NCI-H82 (cell line): ENCODE measurements at places on chromosomes 16 and 17.

- DNase-seq: peak; percentile 78
Observed at GRCh38 chr17:51120357-51120738, 320 bp downstream of the SPAG9 start.

GRCh38 chr17:80584176-80584905, 39.7 kb downstream of the RPTOR start:
- DNase-seq: no peak

GRCh38 chr17:72922219-72922618, 170.3 kb downstream of the SLC39A11 start:
- no peak for DNase-seq

DNA sequence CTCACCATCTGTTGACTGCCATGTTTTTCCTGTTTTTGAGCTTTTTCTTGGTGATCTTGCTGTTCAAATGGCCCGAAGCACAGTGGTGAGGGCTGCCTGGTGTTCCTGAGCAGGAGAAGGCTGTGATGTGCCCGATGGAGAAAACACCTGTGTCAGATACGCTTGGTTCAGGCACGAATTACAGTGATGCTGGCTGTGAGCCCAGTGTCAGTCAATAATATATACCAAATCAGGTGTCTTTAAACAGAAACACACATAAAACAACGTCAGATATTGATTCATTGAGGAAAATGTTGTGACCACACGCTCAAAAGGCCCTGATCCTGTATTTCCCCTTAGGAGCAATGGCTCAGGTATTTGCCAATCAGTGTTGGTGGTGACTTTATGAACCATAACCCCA, 111.7 kb downstream of the SDR42E1 start:
- no peak for DNase-seq

- DNase-seq: no peak
Observed at GRCh38 chr17:19418251-19418992, 7.4 kb downstream of the RNF112 start.

- no peak for DNase-seq
Observed at GRCh38 chr17:12445331-12445730, 220.4 kb upstream of the MYOCD start.

- DNase-seq: no peak
Observed at GRCh38 chr16:72049110-72049509, 5.2 kb upstream of the HP start.

DNA sequence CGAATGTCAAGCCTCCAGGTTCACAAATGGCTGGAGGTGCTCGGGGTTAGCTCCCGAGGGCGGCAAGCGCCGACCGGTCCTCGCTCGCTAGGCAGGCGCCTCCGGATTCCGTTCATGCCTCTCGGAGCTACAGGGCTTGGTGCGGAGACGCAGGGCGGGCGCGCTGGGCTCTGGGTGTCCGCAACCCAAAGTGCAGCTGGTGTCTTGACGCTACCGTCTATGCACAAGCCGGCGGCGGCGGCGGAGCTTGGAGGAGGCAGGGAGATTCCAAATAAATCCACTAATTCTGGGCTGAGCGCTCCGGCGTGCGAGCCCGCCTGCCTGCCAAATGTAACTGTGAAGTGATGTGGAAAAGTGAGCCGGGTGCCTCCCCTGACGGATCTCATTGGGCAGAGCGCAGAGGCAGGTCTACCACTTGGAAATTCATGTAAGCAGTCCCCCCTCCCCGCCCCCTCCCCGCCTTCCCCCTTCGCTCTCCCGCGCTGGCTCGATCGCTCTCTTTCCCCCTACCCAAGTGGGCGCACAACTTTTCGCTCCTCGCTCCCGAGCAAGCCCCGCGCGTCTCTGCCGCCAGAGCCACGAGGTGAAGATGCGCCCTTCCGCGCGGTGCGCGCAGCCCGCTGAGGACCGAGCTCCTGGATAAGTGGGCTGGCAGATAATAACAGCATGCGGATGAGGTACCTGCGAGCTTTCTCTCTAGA, at the start of gene CDH8:
TSS of gene CDH8 (minus strand) at position 338 of the 701 bp plus-strand sequence. CDS start 15,035 bp downstream, outside the sequence.
- DNase-seq: peak; percentile 53

DNA sequence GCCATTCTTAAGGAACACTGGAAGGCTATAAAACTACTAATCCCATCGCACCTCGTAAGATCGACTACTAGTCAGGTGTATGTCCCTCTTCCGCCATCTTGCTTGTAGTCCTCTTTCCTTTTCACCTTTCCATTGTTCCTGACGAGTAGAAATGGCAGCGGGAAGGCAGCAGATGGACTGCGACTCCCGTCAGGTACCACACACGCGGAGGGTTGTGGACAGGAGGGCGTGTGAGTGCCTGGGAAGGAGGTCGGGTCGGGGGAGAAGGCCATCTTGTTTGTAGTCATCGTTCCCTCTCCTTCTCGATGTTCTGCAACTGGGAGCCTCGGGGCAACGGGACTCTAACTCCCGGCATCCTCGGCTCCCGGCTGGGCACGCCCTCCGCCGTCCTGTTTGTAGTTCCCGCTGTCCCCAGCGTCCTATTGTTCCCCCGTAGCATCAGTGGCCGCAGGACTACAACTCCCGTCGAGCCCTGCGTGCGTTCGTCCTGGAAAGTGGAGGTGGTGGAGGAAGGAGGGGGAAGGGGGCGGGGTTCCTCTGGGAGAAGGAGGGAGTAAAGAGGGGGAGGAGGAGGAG, 324 bp upstream of the FBXL19 start:
- DNase-seq: peak; percentile 100

DNA sequence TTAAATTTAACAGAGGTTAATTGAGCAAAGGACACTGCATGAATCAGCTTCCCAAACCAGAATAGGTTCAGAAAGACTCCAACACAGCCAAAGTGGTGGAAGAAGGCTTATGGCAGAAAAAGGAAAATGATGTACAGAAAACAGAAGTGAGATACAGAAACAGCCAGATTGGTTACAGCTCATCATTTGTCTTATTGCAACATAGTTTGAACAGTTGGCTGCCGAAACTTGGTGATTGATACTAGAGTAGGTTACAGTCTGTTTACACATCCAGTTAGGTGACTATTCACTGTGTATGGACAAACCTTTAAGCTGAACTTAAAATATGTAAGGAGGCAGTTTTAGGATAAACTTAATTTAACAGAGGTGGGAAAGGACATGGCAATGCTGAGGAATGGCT, 18.3 kb downstream of the TMEM100 start:
- DNase-seq: no peak

- DNase-seq: no peak
Observed at GRCh38 chr17:5536866-5537650, 47.3 kb downstream of the NLRP1 start.

DNA sequence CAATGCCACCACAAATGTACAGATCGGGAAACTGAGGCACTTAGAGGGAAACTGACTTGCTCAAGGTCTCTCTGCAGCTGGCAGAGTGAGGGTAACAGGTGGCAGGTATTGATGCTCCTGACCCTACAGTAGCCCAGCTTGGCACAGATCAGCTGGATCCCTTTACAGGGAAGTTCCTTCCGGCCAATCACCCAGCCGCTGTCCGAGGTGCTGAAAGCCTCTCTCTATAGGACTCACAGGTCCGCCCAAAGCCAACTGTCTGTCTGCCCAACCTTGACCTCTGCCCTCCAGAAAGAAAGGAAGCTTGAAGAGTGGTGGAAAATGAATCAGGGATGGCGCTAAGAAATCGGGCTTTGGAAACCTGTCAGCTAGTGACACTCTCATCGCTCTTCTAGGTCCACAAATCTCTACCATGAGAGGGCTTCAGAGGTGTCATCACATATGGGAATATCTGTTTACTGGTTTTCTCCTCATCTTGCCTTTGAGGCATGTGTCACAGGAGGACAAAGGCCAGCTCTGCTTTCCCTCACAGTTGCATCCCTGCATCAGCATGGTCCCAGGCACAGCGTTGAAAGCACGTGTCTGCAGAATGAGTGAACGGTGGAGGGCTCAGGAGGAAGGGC, 246.2 kb downstream of the KATNIP start:
- peak; percentile 11 for DNase-seq

GRCh38 chr16:7946142-7946541, 613.5 kb downstream of the RBFOX1 start:
- no peak for DNase-seq

GRCh38 chr17:15456972-15457722, 10.3 kb downstream of the CDRT4 start:
- DNase-seq: no peak

DNA sequence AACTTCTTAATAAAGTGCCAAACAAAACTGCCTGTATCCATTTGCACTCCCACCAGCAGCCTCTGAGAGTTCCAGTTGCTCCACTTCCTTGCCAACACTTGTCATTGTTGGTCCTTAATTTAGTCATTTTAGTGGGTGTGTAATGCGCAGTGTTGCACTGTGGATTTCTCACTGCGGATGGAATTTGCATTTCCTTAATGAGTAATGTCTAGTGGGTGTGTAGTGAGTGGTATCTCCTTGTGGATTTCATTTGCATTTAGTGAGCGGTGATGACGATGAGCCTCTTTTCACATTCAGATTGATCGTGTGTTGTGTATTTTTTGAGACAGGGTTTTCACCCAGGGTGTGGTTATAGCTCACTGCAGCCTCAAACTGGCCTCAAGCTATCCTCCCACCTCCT, 4.1 kb upstream of the MSLN start:
- no peak for DNase-seq

GRCh38 chr17:31558748-31559583, 167.5 kb downstream of the RAB11FIP4 start:
- DNase-seq: peak; percentile 85

GRCh38 chr16:54677308-54677950, 253.2 kb upstream of the IRX5 start:
- no peak for DNase-seq

DNA sequence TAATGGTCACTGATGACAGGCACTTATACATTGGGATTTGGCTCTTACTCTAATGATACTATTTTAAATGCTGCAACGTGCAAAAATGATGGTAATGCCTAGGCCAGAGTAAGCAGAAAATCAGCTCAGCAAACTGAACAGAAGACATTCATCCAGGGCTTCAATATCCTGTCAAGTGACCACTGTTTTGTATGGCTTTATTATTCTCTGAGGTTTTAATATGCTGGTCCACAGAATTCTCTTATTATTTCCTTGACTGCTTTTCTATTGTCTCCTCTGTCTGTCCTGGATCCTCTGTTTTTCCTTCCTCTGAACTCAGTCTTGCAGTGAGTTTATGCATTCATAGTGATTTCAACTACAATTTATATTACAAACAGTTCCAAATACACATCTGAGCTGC, 90.8 kb upstream of the PMFBP1 start:
- DNase-seq: no peak

DNA sequence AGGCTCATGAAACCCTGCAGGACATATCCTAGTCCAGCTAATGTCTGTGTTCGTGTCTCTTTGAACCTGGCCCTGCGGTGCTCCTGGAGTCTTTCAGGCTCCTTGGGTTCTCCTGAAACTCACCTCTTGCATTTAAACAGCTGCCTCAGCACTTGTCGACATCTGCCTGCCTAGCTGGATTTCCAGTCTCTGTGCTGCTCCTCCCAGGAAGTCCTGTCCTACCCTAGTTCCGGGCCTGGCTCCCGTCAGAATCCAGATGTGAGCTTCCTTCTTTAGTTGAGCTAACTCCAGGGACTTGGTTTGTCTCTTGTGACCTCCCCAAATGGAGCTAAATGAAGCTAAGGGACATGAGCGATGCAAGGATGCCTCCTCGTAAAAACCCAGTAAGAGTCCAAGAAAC, 155.2 kb upstream of the PIRT start:
- DNase-seq: no peak

DNA sequence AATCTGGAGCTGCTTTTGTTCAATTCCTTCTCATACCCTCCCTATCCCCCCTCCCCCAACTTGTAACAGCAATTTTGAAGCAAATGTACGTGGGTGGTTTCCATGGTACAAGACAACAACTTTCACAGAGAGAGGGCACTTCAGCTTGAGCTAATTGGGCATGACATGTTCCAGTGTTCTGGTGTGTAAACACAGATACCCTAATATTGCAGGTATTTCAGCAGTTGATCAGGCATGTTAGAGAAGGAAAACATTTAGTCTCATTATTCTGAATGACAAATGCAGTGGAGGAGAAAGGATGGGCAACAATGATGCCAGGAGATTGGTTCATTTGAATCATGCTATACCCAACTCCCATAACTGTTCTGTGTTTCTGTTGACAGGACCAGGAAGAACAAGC, 137.5 kb downstream of the TRIM37 start:
- DNase-seq: no peak

DNA sequence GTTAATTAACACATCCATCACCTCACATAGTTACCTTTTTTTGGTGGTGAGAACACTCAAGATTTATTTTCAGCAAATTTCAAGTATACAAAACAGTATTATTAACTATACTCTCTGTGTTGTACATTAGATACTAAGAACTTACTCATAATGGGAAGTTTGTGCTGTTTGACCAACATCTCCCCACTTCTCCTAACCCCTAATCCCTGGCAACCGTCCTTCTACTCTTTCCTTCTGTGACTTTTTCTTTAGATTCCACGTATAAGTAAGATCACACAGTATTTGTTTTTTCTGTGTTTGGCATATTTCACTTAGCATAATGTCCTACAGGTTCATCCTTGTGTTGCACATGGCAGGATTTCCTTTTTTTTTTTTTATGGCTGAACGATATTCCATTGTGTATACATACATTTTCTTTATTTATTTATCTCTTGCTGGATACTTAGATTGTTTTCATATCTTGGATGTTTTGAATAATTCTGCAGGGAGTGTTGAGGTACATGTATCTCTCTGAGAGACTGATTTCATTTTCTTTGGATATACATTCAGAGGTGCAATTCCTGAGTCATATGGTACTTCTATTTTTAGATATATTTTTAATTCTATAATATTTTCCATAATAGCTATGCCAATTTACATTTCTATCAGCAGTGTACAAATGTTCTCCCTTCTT, 19.0 kb downstream of the PPM1D start:
- no peak for DNase-seq

DNA sequence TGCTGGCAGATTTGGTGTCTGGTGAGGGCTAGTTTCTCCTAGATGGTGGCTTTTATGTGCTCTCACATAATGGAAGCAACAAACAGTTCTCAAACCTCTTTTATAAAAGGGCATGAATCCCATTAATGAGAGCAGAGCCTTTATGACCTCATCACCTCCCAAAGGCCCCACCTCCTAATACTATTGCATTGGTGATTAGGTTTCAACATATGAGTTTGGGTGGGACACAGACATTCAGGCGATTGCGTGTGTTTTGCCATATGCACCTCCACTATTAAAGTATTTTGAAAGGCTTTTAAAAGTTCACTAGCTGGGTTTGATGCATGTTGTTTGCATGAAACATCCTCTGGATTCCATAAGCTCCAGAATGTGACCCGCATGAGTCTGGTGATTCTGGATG, 24.4 kb upstream of the DNAJA2 start:
- peak; percentile 65 for DNase-seq

DNA sequence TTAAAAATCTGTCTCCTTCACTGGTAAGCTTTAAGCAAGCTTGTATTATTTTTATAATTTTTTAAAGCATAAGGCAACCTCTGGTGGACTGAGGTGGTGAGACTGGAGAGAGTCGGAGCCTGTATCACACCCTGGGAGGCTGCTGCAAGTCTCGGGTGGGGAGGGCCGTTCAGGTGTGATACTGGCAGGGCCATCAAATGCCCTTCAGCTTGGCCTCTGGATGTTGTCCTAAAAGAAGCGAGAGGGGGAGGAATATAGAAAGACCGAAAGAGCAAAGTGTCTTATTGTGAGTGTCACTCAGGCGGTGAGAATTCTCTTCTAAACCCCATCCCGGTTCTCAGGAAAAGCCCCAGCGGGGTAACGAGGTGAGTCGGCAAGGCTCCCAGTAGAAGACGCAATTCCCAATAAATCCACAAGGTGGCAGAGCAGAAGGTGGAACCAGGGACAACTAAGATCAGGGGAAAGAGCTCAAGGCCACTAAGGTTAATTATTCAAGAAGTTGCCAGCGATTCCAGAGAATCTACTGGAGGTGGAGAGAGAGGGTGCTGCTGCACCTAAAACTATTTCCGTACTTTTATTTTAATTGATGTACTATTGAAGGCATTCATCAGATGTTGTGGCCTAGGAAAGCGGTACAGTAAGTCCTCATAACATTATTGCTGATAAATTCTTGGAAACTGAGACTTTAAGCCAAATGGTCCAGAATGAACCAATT, 14.1 kb downstream of the C17orf67 start:
- peak; percentile 90 for DNase-seq
